ENCODE measurements at places on chromosomes 6 and 20.
A peak's percentile ranks its signal among the peaks of the same experiment; 100 is the strongest.

GRCh38 chr6:157635388-157636244 lies 187.4 kb upstream of the SNX9 start:
- no peak for DNase-seq

- DNase-seq = no peak
Measured at GRCh38 chr6:17059850-17060249, 42.0 kb upstream of the STMND1 start.

GRCh38 chr6:89281779-89282246 lies 33.3 kb downstream of the GABRR2 start:
- DNase-seq = peak; percentile 39

GRCh38 chr6:142732790-142733189 lies 212.2 kb downstream of the HIVEP2 start:
- DNase-seq = no peak

GRCh38 chr6:166957087-166957804 lies 896 bp upstream of the RNASET2 start:
- DNase-seq = no peak

DNA sequence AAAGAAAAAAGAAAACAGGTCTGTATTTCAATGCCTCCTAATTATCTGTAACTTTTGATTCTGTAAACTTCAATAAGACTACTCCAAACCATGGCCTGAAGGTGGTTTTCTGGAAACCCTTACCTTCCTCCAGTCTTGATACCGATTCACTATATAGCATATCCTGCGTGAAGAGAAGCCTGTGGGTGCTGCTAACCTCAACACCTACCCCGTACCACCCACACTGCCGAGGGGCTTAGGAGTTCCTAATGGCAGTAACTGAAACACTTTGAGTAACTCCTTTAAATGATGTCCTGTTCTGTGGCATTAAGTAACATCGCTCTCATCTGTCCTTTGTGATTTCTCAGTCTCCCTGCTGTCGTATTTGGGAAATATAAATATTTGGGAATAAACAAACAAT lies 104.5 kb upstream of the CARMIL1 start:
- DNase-seq = no peak

GRCh38 chr6:105601541-105602236 lies 198.8 kb upstream of the PREP start:
- peak; percentile 12 for DNase-seq

- DNase-seq = no peak
Measured at GRCh38 chr6:42250274-42250931, 32.7 kb upstream of the MRPS10 start.

DNA sequence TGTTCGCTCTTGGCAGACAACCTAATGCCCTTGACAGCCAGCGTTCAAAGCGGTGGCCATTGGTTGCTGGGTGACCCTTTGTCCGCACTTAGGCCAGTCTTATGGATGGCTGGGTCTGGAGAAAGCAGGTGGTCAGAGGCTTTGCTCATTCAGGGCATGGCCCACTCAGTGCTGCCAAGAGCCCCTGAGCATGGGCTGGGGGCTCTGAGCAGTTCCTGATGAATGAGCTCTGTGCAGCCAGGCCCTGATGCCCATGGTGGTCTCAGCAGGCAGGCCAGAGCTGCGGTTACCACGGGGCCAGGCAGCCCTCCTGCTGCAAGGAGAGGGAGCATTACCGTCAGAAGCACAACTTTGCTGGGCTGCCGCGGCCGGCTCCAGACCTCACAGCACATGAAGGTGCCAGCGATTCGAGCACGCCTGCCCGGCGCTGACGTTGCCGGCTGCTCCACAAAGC lies 36.3 kb downstream of the CDH4 start:
- DNase-seq = no peak

GRCh38 chr6:84332139-84333034 lies 104.9 kb upstream of the CEP162 start:
- DNase-seq = no peak

GRCh38 chr6:166655713-166656229 lies 28.7 kb upstream of the RPS6KA2 start:
- no peak for DNase-seq

- no peak for DNase-seq
Measured at GRCh38 chr20:5377484-5377883, 60.7 kb upstream of the PROKR2 start.

DNA sequence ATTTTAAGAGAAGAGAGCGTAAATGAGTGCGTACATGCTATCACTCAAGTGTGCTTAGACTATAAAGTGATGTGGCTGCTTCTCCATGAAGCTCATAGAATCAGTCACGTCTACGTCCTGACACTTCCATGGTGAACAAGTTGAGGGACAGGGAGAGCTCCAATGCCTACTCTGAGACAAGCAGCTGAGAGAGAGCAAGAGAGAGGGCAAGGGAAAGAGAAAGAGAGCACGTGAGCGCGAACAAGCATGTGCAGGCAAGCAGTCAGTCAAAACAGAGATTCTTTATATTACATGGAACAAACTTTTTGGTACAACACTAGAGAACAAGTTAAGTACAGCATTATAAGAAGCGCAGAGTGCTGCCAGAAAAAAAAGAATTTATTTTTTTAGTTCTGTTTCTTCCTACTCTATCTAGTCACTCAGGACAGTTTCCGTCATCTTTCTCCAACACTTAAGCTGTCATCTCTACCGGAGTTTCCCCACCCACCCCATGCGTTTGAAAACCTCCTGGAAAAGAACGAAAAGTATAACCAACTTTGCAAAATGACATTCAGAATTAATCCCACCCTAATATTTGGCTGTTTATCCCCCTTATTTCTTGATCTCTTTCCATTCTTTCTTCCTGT lies 61.8 kb downstream of the EPB41L2 start:
- no peak for DNase-seq

- DNase-seq = no peak
Measured at GRCh38 chr6:168967281-168967925, 286.2 kb downstream of the THBS2 start.

GRCh38 chr6:118218156-118218555 lies 311.1 kb downstream of the SLC35F1 start:
- DNase-seq = no peak

Data from stimulated activated CD4-positive, alpha-beta T cell treated with anti-CD3 and anti-CD28 coated beads, Interleukin-12 subunit alpha, Interleukin-12 subunit beta, amount 100 ng/mL, for 24 hours (primary cell).